ENCODE measurements at places on chromosomes 2 and 18. TPM values are rescaled to one million over a fixed set of nuclear protein-coding genes. Genes with fewer than 3 reads are reported as not detected.

- no peak for ATAC-seq
Measured at GRCh38 chr2:234171666-234172065, 121.2 kb downstream of the SPP2 start.

GRCh38 chr2:54630858-54631497 is 92.5 kb upstream of the EML6 start:
- no peak for ATAC-seq

DNA sequence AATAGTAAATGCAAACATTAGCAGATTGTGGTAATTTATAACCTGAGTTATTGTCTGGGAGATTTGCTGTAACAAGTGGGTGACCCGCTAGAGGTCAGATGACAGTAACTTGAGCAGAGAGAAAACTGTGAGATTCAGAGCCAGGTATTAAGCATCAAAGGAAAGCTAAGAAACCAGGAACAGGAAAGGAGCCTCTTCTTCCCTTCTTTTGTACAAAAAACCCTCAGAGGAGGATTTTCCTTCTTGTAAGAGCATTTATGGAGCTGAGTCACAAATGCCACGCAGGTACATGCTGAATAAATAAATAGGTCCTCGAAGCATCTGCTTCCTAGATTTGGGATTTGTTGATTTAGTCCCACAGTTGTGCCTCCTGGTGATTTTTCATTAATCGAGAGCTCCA is 146.5 kb downstream of the SH3BP4 start:
- ATAC-seq: no peak

The FZD7 gene
- 1.6 TPM for total RNA-seq
